ENCODE measurements at places on chromosomes 4 and X.
A peak's percentile ranks its signal among the peaks of the same experiment; 100 is the strongest.

DNA sequence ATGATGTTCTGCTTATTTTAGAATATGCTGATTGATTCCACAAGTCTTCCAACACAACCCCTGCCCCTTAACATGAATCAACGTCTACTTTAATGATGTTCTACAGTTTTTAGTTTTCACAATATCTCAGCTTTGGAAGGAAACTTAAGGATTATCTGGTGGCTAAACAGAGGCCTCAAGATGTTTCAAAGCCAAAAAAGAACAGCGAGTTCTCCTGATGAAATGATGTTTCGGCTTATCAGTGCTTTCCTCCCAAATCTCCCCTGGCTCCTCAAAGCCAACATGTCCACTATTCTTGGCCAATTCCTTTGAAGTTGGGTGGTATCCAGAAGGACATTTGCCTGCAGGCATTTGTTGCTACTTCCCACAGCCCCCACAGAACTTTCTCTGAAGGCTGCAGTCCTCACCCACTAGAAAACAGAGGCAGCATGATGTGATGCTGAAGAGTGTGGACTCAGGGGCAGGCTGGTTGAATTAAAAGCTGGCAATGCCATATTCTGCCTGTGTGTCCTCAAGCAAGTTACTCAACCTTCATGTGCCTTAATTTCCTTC, 87.3 kb downstream of the ADGRG4 start:
- DNase-seq: no peak

DNA sequence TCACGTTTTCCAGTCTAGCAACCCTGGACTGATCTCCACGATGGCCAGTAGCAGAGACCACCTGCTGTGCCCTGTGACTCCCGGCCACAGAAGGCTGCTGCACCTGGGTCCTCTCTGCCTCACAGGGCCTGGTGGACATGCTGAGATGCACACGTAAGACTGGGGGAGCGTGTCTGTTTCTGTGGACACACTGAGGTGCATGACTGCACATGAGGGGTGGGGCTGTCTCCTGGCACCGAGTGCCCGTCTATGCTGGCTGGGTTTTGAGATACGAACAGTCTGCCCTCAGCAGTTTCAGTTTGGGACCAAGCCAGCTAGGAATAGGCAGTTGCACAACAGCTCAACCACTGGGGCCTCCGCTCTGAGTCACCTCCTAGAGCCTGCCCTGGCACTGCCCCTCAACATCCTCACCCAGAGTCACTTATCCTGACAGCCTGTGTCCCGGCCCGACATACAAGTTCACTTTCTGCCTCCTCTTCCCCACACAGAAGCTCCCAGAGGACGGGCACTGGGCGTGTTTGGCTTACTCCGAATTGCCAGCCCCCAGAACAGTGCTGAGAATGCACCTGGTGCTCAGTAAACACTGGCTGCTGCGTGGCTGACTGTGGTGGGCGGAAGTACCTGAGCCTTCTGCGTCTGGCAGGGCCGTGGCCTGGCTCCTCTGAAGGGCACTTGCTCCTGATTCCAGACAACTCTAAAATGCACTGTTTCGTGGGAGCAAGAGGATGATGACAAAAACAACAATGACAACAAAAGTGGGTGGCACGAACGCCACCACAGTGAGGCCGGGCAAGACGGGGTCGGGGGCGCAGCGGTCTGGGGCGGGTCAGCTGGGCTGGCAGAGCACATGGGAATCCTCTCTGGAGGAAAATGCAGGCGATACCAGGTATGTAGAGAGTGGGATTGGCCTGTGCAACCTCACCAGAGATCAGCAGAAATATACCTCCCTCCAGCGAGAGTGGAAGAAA, 30.9 kb downstream of the RNF212 start:
- no peak for DNase-seq

DNA sequence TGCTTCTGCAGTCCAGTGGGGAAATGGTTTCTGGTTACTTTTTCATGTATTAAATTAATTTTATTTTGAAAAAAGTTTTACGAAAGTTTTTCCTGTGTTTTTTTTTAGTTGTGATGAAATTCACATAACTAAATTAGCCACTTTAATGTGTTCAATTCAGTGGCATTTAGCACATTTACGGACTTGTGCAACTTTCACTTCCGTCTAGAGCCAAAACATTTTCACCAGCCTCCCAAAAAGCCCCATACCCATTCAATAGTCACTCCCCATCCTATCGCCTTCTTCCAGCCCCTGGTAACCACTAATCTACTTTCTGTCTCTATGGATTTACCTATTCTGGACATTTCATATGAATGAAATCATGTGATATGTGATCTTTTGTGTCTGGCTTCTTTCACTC, 22.8 kb upstream of the TBL1X start:
- DNase-seq: no peak

GRCh38 chrX:100673397-100673953, 29.5 kb downstream of the SRPX2 start:
- DNase-seq: no peak

DNA sequence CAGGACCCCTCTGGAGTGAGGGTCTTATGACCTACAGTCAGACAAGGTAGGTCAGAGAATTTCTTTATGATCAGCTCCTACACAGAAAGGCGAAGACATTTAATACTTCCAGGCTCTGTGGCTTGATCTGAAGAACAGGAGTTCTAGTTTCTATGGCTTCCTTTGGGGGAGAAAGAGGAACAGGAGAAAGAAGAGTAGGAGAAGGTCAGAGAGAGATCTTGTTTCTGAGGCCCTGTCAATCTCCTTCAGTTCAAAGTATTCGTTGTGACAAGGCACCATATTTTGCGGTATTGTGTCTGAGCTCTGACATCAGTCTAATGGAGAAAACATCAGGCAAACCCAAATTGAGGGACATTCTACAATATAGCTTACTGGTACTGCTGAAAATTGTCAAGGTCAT, 16.7 kb downstream of the TMSB4X start:
- DNase-seq: no peak

DNA sequence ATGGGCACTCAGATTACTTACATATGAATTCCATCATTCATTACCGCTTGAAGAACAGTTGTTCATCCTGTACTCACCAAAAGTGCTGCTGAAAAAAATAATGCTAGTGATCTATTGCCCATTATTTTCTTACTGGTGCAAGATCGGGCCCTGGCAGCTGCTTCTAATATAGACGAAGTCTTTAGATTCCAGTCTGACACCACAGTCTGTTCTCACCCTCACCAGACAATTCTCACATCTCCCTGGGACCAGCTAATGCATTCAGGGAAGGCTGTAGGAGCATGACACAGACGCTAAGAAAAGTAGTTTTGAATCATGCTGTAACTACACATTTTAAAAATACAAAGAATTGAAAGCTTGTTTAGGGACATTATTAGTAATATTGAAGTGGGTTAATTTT, 13.8 kb downstream of the GEMIN8 start:
- DNase-seq: no peak

GRCh38 chr4:173827707-173828106, 297.7 kb upstream of the HAND2 start:
- DNase-seq: peak; percentile 35

DNA sequence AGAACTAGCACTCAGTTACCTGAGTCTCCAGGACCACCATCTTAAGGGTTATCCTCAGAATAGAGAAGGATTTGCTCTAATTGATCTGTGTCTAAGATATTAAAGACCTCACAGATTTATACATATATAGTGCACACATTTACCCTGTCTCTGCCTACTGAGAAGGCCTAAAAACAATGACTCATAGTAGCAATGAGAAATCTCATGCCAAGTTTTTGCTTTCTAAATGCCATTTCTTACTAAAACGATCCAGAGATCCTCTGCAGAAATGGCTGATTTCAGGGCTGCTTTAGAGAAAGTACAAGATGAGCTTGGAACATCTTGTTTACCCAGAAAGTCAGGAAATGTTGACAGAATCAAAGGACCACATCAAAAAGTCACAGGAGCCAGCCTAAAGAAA, 79.1 kb upstream of the INPP4B start:
- DNase-seq: no peak

- DNase-seq: no peak
These were observed 101.2 kb upstream of the ENPP6 start for GRCh38 chr4:184318852-184319251.

DNA sequence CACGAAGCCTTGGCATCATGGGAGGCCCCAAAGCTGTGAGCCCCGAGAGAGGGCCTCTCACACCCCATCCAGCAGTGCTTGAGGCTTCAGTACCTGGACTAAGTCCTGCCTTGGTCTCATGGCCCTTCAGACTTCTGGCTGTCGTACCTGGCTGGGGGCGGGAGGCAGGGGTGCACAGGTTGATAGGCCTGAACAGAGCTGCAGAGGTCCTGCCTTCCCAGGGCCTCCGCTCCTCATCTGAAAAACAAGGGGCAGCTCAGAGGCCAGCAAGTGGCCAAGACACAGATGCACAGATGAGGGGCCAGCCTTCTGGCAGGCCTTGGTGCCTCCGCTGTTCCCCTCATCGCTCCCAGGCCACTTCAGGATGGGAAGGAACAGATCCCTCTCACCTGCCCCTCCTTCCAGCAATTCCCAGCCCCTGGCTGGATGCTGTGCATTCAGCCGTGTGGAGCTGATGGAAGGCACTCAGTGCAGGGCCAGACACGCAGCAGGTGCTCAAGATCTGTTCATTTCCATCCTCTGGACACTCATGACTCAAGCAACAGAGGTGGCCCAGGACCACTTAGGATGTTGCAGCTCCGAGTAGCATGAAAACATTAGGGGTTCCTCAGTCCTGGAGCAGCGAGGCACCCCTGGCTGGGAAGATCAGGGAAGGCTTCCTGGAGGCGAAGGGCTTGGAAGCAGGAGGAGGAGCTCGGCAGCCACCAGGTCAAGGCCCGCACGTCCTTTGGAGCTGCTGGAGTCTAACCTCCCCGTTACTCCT, 1.4 kb downstream of the ZNF185 start:
- no peak for DNase-seq

GRCh38 chrX:56994375-56995270, 718 bp downstream of the SPIN3 start:
- no peak for DNase-seq

DNA sequence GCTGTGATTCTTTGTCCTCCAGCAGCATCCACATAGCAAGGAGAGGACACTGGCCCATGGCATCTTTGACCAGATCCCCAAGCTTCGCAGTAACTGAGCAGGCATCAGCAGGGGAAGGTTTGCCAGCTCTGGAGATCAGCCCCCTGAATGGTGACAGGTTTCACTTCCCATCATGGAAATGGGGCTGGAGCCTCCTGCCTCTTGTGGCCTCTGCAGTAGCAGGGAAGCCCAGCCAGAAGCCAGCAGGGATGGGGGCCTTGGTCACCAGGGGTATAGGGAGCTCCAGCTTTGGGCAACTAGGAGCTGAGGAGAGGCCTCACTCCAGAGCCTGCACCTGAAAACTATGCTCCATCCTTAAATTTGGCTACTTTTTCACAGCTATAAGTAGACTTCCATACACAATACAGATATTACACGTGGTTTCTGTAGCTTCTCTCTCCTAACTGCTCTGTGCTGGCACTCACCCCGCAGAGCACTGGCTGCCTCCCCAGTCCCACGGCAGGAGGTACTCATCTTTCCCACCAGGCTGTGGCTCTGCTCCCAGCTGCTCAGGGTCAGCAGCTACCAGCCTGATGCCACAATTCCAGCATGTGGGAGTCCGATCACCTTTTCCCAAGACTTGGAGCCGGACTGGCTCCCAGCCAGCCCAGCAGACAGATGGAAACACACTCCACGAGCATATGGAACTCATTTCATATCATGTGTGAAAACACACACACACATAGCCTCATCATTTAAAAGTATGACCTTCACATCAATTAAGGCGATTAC, 2.8 kb downstream of the TMEM271 start:
- no peak for DNase-seq

DNA sequence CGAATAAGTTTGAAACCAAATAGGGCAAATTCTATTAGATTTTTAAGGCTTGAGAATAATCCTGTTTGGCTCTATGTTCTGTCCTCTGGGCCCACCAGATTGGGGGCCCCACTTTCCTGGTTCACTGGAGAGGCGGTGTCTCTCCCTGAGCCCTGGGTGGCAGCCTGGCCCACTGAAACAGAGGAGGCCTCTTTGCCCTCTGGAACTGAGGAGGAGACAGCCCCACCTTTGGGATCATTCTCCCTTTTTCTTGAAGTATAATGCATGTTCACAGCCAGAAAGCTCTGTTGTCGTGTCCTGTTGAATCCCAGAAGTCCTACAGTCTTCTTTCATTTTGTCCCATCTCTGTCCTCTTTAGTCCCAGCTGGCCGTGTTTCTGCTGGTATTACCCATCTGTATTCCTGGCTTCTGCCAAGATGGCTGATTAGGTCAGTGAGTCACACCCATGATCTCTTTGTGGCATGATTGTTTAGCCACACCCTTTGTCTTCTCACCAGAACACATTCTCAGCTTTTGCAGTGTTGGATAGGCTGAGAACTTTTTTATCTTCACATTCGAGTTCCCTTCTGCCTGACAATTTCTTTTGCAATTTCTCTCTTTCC, 8.1 kb upstream of the TBC1D25 start:
- no peak for DNase-seq

- peak; percentile 62 for DNase-seq
These were observed 16.2 kb upstream of the ZCCHC12 start for GRCh38 chrX:118807151-118808017.

DNA sequence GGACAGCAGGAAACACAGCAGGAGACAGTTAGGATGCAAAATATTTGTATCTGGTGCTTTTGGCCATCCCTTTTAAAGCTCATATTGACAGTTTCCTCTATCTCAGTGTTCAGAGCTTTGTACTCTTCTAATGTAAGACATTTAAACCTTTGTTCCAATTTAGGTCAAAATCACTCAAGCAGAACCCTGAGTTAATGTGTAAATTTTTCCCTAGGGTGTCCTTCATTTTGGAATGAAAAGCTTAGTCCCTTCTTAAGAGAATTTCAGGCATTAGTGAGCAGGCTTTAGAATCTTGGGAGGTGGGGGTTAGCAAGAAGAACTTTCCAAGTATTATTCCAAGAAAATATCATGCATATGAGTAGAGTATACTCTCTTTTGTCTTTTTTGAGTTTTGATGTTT, 188.7 kb downstream of the GBA3 start:
- no peak for DNase-seq

GRCh38 chr4:7087036-7087435, 19.2 kb upstream of the GRPEL1 start:
- DNase-seq: no peak

- DNase-seq: no peak
These were observed 1938.9 kb upstream of the TENM3 start for GRCh38 chr4:180304321-180304720.
